ENCODE measurements at places on chromosomes 5 and 9. TPM values are rescaled to one million over a fixed set of nuclear protein-coding genes. Genes with fewer than 3 reads are reported as not detected.

GRCh38 chr5:54259090-54259489 is 51.3 kb downstream of the ARL15 start:
- peak; percentile 22 for DNase-seq

GRCh38 chr5:122439645-122440044 is 127.6 kb downstream of the SNCAIP start:
- no peak for DNase-seq

- peak; percentile 61 for DNase-seq
Measured at GRCh38 chr5:147509710-147510651, at the start of gene DPYSL3. Gene DPYSL3, minus strand, starts transcription at chr5:147510068. Its CDS starts 210 bp downstream, at chr5:147509858.

DNA sequence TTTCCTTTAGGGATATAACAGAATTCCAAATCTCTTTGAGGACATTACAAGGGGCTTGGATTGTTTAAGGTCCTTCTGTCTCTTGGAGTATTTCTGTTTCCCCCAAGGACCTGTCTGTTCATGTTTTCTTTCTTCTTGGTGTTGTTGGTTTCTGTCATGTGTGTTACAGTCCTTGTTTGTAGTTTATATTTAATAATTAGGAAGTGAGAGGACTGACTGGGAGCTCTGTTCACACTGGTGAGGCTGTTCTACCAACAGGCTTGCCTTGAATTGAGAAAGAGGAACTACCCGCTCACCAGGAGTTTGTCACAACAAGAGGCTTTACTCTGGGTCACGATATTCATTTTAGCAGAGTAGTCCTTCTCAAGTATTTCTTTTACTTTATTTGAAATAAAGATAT is 119.2 kb upstream of the SV2C start:
- no peak for DNase-seq

- DNase-seq: no peak
Measured at GRCh38 chr9:135551031-135551430, 5.1 kb downstream of the OBP2A start.

DNA sequence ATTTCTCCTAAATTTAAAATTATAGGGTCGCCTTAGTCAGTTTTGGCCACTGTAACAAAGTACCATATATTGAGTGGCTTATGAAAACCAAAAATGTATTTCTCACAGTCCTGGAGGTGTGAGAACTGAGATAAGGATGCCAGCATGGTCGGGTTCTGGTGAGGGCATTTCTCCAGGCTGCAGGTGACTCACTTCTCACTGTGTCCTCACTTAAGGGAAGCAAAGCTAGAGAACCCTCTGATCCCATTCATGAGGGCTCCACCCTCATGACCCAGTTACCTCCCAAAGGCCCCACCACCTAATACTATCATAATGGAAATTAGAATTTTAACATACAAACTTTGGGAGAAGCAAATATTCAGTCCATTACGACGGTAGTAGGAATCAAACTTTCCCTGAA is 75.1 kb upstream of the FBN2 start:
- no peak for DNase-seq

DNA sequence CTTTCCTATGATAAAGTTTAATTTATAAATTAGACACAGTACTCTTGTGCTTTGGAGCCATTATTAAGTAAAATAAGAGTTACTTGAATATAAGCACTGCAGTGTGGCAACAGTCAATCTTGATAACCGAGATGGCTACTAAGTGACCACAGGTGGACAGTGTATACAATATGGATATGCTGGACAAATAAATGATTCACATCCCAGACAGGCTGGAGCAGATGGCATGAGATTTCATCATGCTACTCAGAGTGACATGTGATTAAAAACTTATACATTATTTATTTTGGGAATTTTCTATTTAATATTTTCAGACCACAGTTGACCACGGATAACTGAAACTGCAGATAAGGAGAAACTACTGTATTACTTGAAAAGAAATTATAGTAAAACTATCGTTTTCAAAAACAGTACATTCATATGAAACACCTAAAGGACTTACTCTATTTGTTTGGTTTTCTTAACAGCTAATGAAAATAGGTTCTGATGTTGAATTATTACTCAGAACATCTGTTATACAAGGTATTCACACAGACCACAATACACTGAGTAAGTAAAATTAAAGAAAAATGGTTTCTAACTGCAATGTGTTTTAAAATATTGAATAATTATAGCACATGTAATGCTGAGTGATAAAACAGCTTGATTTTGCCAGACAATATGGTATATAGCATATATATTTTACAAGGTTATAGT is 16.0 kb downstream of the LYRM7 start:
- peak; percentile 1 for DNase-seq

- no peak for DNase-seq
Measured at GRCh38 chr5:117615226-117615625, 1040.6 kb upstream of the SEMA6A start.

STOM gene
- 104 TPM for total RNA-seq

PRUNE2 gene
- total RNA-seq: 2.2 TPM

STPG3 gene
- not detected for total RNA-seq

DNA sequence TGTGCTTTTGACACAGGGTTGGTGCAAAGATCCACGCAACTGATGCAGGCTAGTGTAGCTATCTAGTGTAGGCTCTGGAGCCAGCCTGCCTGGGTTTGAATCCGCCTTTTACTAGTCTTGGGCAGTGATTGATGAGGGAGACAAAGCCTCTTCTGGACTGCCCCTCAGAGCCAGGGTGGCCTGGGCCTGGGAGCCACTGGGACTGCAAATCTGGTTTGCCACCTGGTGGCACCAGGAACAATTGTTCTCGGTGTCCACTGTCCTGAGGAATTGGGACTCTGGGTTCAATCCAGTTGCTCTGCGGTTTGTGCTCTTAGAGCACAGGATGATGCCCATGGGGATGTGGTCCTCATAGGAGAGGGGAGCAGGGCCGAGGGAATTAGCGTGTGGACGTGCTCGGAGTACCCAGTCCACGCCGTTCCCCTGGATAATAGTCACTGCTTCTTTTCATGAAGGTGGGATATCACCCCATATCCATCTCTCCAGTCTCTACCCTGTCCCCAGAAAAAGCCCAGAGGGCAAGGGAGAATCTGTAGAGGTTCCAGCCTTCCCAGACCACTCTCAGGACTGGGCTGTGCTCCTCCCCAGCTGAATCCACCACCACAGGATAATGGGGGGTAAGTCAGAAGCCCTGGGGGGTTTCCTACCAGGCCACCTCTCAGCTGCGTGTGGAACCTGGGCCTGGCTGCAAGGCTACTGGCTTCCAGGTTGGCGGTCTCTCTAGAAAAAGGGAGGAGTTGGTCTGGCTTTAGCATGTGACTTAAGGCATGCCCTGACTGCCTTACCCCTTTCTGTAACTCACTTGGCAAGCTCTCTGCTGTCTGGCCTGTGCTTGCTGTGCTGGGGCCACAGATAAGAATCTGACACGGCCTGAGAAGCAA is 1.9 kb downstream of the B4GALT7 start:
- DNase-seq: no peak

Data from foreskin keratinocyte (primary cell).